ENCODE measurements at places on chromosomes 7 and 10. TPM values are rescaled to one million over a fixed set of nuclear protein-coding genes. Genes with fewer than 3 reads are reported as not detected.

DNA sequence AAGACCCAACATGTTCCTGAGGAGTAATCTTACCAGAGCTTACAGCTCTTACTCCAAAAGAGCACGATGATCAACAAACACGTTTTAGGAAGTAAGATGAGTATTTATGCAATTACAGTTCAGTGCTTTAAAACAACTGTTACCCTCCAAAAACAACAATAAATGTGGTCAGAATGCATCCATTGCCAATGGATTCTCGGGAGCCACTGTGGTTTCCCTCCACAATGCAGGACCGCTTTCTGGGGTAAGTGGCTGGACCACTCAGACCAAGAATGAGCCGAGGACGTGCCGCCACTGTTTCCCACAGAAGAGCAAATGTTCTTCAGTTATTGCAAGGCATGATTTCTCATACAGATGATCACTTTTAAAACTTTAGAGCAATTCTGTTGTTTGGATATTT, 232.3 kb upstream of the MKLN1 start:
- DNase-seq, result no peak

GRCh38 chr7:6167587-6168476, 104.6 kb downstream of the CYTH3 start:
- DNase-seq, result no peak

DNA sequence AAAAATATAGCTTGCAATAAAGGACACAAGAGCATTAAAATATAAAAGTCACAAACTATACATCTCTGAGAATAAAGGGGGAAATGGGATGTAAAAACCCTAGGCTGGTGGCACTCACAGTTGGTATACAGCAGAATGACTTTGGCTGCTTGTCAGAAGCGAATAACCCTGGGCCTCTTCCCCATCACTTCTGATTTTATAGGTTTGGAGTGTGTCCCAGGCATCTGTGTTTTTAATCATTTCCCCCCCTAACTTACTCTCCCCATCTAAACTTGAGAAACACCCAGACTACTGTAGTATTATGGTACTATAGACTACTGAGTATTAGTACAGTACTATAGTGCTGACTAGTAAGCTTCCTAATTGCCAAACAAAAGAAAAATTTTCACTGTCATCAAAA, 1.8 kb upstream of the RPA3 start:
- DNase-seq, result no peak

GRCh38 chr7:132756484-132756990, 180.3 kb upstream of the PLXNA4 start:
- DNase-seq, result no peak

DNA sequence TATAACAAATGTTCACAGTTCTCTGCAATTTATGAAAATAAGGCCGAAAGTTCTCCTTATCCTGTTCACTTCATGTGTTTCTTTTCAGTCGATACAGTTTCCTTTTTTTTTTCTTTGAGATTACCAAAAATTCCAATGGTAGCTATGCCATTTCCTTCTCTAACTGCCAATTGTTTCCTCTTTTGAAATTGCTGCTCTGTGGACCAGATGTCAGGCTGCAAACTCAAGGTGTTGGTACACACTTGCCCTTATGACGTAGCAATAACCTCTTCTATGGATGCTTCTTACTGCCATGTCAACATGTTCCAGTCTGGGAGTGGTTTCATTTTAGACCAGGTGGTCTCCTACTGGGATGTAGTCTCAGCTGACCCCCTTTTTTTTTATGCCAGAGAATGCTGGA, 52.9 kb downstream of the CASD1 start:
- DNase-seq, result no peak

DNA sequence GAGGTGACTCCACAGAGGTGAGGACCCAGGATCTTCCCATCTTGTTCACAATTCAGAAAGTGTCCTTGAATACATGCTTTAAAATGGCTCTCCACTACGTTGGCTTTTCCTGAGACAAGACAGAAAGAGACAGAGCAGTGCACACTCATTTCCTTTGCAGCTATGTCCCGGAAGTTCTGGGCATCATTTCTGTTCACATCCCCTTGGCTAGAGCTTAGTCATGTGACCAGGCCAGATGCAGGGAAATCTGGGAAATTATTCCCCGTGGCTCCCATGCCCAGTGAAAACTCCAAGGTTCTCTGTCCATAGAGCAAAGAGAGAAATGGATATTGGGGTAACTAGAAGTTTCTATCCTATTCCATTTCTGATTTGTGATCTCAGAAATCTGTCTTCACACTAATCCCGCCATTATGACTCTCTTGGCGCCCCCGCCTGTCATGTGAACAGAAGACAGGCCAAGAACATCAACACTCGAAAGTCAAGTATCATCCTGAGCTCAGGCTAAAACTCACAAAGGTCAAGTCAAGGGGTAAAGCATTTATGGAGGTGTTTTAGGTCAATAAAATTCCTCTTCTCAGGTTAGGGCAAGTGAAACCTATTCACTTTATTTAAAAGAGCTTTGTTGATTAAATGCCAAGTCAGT, 251.4 kb upstream of the HABP2 start:
- DNase-seq, result no peak

DNA sequence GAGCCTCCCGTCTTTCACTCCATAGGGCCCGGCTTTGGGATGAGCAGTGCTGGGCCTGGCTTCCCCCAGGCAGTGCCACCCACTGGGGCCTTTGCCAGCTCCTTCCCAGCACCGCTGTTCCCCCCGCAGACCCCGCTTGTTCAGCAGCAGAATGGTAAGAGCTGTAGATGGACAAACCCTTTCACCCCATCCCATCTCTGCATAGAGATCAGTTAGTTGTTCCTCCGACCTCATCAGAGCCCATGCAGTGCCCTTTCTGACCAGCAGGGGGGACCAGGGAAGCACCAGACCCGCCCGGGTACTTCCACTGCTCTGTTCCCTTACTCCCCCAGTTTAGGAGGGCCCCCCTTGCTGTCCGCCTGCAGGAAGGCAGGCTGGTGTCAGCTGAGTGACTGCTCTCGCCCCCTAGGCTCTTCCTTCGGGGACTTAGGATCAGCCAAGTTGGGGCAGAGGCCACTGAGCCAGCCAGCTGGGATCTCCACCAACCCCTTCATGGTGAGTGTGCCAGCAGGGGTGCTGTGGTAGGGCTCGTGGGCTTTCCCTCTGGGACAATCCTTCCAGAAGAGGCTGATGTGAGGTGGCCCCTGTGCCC, 9.8 kb downstream of the SAP25 start:
- peak; percentile 79 for DNase-seq

The NOS3 gene
- 18.3 TPM for total RNA-seq

GRCh38 chr7:6121141-6121540, 90.0 kb downstream of the ANKRD61 start:
- DNase-seq, result no peak

The SLC18A3 gene
- not detected for total RNA-seq

DNA sequence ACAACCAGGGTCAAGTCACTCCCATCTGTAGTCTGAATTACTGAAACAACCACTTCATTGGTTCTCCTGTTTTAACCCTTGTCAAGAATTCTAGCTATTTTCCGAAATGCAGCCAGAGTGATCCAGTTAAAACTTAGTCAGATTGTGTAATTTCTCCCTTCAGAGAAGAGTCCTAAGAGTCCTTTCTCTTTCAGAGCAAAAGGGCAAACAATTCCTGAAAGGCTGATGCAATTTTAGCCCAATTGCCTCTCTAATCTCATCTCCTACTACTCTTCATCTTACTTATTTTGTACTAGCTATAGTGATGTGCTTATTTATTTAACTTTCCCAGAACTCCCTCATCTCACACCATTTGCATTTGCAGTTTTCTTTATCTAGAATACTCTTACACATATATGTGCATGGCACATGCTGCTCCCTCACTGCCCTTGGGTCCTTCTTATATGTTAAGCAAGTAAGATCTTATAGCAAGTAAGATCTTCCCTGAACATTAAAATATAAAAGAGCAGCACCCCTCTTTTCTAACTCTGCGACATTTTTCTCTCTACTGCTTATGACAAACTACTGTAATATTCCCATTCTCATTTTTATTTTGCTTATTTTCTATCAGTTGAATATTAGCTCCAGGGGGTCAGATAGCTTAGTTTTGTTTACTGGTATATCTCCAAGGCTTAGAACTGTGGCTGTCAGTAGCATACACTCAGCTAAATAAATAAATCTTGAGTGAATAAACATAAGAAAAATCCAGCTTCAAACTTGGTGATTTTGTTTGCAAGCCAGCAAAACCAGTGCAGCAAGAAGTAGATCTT, 44.6 kb downstream of the HGF start:
- no peak for DNase-seq

GRCh38 chr7:46468753-46469356, 547.8 kb upstream of the IGFBP3 start:
- DNase-seq, result no peak

The MEIG1 gene
- total RNA-seq, result not detected

The CRCP gene
- total RNA-seq, result 25.6 TPM

DNA sequence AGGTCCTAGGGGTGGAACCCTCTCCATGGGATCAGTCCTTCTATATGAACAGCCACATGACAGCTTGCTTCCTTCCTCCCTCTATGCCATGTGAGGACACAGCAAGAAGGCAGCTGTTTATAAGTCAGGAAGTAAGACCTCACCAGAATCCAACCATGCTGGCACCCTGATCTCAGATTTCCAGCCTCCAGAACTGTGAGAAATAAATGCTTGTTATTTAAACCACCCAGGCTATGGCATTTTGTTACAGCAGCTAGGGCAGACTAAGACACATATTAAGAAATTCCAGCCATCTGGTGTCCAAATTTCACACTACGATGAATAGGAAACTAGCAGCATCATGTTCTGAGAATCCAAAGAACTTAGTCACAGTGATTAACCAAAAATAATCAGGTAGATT, 140.1 kb downstream of the ZFAND4 start:
- no peak for DNase-seq

DNA sequence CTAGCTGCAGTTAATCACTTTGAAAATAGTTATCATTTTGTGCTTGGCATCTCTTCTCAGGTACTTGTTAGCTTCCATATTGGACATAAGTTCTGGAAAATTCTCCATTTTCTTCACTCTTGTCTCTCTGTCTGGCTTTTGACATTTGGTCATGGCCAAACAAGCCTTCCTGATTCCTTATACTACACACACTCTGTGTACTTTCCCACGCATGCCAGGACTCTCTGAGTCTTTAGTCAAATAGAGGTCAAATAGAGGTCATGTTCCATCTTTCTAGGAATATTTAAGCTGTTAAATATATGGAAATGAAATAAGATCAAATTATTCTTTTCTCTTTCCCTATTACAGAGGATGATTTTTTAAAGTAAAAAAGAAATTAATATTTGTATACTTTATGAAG, 235.5 kb upstream of the PLXDC2 start:
- DNase-seq, result no peak

The UCMA gene
- total RNA-seq, result not detected

The EPO gene
- not detected for total RNA-seq

DNA sequence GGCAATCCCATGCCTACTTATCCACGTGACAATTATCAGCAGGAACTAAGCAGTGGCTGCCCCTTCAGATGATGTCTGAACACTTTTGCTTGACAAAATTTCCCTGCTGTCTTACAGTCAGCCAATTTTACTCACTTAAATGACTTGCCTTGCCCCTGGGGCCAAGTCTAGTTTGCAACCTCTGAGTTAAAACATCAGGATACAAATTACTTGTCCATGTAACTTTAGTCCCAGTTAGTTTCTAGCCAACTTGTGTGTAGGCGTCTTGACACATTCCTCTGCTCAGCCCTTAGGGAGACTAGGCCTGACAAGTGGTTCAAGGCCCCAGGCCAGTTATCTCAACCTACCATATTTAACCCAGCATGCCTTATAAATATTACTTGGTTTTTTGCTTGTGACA, 11.6 kb upstream of the TYSND1 start:
- DNase-seq, result no peak

DNA sequence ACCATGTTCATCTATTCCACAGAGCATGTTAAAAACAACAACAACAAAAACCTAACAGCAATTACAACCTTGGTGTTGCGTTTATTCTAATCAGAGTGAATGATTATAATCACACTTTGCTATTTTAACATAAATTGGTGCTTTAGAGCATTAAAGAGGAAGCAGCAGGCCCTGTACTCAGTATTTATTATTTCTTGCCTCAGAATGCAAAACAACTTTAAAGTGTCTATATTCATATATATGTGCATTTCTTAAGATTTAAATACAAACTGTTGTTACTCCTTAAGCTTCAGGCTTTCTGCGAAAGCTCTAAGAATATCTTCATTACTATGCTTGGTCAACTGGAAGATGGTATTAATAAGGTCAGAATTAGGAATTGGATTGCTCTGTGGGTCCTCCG, 21.5 kb downstream of the ARL5B start:
- DNase-seq, result no peak

DNA sequence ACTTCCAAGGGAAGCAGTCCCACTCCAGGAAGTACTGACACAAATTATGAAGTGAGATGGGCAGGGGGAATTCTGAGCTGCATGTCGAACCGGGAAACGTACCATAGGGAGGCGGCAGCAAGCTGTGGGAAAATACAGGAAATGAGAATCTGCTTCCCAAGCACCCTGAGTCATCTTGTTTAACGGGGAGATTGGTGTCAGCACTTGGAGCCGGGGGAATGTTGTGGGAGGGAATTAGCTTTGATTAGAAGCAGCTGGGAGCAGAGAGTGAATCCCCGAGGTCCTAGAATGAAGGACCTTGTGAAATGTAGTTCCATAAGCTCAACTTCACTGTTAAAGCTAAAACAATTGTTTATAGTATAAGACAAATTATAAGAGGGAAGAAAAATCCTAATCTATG, 141.4 kb upstream of the PRKCQ start:
- peak; percentile 58 for DNase-seq
